Urinary bladder (tissue), 4 donors: ENCODE measurements at places on chromosomes 12 and 14. TPM values are rescaled to one million over a fixed set of nuclear protein-coding genes. Genes with fewer than 3 reads are reported as not detected.

ADAM21 gene
- not detected for total RNA-seq

MSRB3 gene
- 143 TPM for total RNA-seq

GLS2 gene
- total RNA-seq: 0.79 TPM

- DNase-seq: no peak
Measured at GRCh38 chr12:69046363-69046762, 113.4 kb upstream of the CPM start.

GRCh38 chr12:14959463-14959862 lies 1.9 kb downstream of the ARHGDIB start:
- no peak for DNase-seq

DNA sequence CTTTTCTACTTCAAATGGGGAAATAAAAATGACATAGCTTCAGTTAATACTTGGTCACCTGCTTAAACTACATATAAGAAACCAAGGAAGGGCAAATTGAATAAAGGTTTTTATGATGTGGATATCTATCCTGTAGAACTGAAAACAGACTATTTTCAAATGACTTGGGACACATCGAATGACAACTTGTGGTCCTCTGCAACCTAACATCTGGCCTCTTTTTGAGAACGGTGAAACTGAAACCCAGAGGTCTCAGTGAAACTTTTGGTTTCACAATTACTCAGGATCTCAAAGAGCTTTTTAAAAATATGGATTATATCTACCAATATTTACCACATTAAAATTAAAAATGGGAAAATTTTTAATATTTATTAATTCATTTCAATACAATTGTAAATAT lies 65.2 kb downstream of the PPP2R5E start:
- DNase-seq: no peak

DNA sequence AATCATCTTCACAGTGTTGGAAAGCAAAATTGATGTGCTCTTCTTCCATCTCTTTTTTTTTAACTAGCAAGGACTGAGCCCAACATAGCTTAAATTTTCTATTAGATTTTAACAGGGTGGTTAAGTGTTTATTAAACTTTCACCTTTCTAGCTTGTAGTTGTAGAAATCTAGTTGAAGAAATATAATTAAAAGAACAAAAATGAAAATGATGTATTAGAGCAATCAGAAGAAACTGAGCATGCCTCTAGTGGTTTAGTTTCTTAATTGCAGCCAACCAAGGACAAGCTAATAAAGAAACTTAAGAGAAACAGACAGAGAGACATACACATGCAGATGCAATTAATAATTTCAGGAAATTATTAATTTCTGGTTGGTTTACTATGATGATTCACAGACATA lies 673.0 kb upstream of the LMO3 start:
- no peak for DNase-seq

DNA sequence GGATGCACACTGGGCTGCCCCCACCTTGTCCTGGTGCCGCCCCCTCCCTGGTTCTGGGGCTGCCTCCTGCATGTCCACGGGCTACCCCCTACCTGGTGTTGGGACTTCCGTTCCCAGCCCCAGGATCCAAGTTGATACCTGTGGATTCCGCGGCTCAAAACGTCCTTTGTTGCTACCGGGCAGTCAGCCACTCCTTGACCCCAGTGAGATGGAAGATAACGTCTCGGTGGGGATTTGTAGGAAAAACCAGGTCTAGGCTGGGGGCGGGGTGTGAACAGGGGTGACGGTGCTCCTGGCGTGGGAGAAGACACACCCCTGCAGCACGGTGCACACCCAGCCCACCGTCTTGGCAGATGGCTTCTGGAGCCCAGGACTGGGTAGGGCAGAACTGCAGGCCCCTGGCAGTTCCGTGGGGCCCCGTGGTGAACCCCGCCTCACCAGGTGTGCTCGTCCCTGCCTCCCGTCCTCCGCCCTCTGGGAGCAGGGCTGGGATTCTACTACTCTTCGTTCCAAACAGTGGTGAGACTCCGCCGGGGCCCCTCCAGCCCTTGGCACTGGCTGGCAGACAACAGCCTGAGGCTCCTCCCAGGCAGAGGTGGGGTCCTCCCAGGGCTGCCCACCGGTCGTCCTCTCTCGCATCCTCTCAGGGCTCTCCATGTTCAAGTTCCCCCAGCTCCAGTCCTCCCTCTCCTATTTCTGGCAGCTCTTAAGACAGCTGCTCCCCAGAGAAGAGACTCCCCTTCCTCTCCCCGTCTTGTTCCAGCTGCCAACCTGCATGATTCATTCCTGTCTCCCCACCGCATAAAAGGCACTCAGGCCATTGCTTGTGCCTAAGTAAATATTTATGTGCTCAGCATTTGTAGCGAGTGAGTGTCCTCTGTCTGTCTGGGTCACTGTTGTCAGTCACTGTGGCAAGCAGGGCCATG lies 75.5 kb downstream of the FBXL14 start:
- no peak for DNase-seq

DNA sequence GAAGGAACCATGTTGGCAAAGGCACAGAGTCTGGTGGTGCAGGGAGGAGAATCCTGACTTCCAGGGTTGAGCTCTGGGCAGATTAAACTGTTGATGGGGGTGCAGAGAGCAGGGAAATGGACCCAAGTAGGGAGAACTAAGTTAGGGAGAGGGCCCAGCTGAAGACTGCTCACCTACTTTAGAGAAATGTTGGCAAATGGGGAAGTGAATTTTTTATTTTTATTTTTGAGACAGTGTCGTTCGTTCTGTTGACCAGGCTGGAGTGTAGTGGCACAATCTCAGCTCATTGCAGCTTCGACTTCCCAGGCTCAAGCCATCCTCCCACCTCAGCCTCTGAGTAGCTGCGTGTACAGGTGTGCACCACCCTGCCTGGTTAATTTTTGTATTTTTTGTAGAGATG lies 32.1 kb upstream of the TUBA1A start:
- DNase-seq: no peak

DNA sequence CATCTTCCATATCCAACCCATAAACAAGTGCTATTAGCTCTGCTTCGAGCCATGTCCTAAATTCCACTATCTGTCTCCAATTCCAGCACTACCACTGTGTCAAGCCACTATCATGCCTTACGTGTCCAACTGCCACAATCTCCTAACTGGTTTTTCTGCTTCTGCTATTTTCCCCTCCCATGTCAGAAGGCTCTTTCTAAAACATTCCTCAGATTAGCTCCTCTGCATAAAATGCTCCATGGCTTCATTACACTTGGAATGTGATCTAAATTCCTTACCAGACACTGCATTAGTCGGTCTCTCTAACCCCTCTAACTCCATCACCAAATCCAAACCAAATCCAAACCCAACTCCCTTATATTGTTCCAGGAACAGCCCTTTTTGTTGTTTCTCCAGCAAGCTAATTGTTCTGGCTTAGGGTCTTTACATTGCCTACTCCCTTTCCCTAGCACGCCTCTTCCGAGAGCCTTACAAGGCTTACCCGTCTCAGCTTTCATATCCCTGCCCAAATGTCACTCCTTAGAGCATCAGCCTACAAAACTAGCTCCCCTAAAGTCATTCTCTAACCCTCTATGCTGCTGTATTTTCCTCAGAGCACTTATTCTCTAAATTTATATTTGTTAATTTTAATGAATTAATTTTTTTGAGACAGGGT lies 139.7 kb downstream of the HELB start:
- no peak for DNase-seq

- DNase-seq: no peak
Measured at GRCh38 chr12:52378091-52378490, 7.4 kb downstream of the KRT84 start.

- DNase-seq: no peak
Measured at GRCh38 chr12:56644654-56645053, 1.1 kb downstream of the ATP5F1B start.

DNA sequence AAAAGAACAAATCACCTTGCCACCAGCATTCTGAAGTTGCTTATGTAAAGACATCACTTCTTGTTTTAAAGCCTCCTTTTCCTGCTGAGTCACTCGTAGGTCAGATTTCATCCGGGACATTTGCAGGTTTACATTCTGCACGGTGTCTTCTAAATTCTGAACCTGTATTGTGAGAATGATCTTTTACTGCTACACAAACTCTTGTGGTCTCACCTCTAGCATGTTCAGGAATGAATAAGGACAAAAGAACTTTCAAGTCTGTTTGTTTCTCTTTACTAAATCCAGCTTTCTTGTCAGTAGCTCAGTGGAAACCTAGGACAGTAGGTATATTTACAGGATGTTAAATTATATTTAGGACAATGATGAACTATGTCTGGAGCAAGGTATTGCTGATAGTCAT lies 73.5 kb upstream of the SAV1 start:
- peak; percentile 20 for DNase-seq

DNA sequence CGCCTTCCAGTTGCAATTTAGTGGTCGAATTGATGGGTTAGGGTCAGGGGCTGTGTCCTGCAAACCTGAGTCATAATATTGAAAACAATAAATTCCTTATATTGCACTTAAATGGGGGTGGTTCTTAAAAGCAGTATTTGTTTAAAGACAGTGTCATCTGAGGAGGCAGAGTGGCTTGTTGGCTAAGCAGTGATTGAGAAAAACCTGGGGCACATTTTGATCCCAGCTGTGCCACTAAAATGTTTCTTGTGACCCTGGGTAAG lies 48.4 kb downstream of the FBXW8 start:
- DNase-seq: no peak

GRCh38 chr12:50825372-50825838 lies 17.3 kb upstream of the TMPRSS12 start:
- peak; percentile 41 for DNase-seq

GRCh38 chr14:67018720-67019119 lies 170.5 kb upstream of the GARIN2 start:
- no peak for DNase-seq

DNA sequence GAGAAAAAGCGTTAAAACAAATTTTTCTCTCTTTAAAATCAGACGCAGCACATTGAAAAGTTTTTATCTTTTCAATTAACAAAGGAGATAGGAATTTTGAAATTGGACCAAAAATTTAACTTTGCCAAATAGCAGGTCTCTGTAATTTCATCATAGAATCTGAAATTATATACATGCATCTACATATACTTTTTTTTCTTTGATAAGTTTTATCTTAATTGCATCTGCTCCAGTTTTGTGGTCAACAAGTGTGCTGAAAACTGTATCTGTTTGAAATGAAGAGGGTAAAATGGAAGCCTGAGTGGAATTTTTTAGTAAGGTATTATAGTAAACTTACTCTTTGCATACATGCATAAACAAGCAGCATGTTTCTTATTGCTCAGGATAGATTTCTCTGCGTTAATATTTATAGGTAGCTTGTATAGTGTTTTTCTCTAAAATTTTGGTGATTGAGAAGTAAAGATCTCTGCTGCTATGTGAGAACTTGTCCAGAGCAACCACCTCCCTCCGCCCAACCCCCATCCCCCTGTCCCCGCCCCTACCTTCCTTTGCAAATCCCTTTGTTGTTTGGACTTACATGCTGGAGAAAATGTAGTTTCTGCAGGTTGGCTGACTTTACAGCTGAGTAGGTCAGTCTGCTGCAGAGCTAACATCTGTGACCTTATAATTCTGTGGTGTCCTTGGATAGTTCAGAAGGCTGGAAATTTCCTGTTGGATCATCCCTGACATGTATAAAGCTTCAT lies 64.6 kb downstream of the VRK1 start:
- DNase-seq: no peak

GRCh38 chr12:52641468-52641867 lies 10.5 kb downstream of the KRT2 start:
- no peak for DNase-seq

DNA sequence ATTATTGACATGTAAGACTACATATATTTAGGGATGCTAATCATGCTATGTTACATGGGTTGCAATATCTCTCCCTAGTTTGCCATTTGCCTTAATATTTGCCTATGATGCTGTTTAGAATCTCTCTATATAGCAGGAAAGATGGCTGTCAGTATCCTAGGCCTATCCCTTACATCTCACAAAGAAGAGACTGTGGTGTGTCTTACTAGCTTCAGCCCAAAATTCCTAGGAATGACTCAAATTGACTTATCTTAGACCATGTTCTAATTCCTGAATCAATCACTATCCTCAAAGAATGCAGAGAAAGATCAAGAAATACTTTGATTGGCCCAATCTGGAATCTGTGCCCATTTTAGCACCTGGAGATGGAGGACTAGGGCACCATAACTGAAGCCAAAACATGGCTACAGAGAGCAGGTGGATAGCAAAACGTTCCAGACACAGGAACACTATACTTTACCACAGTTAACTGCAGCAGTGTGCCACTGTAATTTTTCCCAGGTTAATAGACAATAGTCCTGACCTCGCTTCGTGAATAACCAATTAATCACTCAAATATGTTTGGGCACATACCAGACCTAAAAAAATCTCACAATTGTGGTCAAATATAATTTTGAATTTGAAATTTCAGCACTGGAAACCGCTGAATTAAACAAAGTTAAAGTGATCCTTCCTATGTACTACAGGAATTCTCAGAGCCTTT lies 32.7 kb upstream of the GLIPR1 start:
- DNase-seq: no peak

- DNase-seq: no peak
Measured at GRCh38 chr12:13347241-13348043, 150.9 kb downstream of the EMP1 start.
